RWPE2 (cell line): ENCODE measurements at places on chromosomes 7 and 10.

DNA sequence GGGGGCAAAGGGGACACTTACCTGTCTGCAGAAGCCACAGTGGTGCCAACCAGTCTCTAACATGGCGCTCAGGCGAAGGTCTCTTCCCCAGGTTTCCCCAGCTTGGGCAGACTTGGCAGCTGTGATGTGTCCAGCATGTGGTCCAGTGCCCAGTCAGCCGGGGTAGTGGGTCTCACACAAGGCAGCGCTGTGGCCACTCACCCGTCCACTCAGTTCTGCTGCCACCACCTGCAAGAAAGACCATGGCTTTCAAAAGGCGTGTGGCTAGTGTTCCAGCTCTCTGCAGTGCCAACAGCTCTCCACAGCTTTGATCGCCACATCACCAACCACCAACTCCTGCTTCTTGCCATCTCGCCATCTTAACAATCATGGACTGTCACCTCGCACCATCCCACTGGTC lies 259.6 kb downstream of the USP6NL start:
- DNase-seq, result no peak

DNA sequence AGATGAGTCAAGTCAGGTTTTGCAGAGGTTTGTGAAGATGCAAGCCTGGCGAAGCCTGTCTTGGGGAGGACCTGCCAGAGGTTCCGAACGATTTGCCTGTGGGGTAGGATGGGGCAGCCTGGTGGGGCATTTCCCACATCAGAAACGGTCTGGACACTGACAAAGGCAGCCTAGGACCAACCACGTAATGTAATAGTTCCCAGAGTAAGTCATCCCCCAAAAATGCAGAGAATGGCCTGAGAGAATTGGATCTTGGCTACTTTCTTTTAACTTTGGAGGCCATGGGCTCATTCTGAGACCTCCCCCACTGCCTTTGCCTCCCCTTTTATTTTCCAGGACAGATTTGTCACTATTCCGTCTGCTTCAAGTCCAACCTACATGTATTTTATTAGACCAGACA lies 168.9 kb upstream of the SH2B2 start:
- DNase-seq, result no peak

DNA sequence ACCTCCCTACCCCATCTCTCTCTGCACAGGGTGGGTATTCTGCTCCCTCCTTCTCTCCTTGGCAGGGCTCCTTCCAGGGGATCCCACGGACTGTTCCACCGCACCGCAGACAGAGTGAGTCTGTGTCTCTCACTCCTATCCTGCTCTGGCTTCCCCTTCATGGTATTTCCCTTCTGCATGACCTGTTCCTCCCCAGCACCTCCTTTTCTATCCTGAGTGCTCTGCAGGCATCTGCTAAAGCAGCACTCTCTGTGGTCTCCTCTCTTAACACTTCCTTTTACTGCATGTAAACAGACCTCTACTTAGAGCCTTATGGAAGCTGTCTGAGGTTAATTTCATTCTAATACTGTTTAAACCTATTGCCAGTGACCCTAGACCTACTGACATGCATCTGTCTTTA lies 171.5 kb downstream of the CCSER2 start:
- DNase-seq, result no peak

GRCh38 chr7:7114575-7115291 lies 67.6 kb upstream of the C1GALT1 start:
- DNase-seq, result no peak

DNA sequence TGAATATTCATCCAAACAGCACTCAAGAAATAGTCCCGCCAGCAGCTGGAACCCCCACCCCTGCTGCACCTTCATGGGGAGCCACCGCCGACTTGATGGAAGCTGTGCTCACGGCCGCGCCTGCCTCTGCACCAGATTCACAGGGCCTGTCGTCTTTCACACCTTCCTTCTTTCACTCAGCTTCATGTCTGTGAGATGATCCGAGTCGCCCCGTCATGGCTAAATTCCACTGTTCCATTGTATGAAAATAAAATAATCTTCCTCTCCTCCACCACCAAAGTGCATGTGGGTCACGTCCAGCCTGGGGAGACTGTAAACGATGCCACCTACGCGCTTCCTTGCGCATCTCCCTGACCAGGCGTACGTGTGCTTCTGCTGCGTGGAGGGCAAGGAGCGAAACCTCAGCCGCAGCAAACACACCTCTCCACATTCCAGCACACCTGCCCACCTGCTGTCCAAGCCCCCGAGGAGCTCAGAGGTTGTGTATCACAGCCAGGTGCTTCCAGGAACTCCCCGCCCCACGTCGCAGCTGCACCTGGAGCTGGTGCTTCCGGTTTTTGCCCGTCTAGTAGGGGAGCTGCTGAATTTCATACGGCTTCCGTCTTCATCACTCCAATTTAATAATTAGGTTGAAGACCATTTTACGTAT lies 137.0 kb downstream of the PTPRN2 start:
- no peak for DNase-seq
